ENCODE measurements at places on chromosomes 6 and 20.

- no peak for DNase-seq
Measured at GRCh38 chr6:45467853-45468252, 90.1 kb upstream of the SUPT3H start.

GRCh38 chr6:128784266-128784665 lies 98.7 kb upstream of the LAMA2 start:
- no peak for DNase-seq

GRCh38 chr6:21842875-21843645 lies 249.5 kb downstream of the SOX4 start:
- DNase-seq, result no peak

DNA sequence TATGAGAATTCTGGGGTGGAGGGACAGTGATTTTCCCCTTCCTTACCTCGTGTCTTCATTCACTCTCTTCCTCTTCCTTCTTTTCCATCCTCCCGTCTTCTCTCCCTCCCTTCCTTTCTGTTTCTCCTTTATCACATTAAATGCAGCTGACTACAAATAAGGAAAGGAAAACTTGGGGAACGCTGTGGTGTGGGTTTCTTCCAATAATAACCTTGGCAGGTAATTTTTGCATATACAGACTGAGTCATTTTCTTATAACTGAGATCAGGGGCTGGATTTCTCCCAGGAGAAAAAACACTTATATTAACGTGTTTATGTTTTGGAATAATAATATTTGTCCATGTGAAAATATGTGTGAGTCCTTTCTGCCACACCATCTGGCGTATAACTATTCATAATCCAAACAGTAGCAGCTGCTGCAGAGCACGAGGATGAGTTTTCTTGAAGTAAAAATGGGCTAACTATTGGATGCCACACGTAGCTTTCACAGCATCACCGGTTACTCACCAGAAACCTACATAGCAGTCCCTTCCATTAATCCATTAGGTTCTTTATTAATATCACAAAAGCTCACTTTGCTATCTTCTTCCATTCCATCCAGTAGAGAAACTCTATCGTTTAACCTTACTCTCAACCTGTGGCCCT lies 139.2 kb upstream of the SASH1 start:
- DNase-seq, result no peak

DNA sequence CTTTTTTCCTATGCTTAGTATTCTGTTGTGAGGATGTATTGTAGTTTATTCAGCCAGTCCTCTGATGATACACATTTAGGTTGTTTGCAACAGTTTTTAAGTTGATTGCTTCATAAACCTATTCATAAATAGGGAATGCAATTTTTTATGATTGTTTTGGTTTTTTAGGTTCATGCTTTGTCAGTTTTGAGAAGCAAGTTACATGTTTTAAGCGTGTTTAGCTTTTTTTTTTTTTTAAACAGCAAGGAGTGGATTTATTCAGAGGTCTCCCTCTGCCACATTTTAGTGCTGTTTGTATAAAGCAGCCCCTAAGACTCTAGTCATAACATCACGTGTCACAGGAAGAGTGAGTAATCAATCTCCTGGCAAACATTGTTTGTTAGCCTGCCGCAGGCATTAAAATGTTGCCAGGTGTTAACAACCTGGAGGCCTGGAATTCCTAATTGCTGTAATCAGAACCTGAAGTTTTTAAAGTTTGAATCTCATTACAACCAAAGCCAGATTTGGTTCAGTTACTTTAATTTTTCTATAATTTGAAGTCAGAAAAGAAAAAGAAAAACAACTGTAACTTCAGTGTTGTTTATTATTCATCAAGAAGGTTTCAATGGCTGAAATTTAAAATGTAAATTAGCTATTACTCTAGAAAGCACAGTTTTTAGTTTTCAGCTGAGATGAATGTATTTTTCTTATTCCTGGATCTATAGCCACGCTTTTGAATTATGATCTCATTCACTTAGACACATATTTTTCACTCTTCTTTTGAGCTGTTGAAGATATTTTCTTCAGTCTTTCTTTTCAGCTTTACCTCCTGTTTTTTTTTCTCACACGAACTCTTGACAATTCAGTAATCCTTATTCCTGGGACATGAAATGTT lies 59.2 kb downstream of the KCNS1 start:
- DNase-seq, result no peak

DNA sequence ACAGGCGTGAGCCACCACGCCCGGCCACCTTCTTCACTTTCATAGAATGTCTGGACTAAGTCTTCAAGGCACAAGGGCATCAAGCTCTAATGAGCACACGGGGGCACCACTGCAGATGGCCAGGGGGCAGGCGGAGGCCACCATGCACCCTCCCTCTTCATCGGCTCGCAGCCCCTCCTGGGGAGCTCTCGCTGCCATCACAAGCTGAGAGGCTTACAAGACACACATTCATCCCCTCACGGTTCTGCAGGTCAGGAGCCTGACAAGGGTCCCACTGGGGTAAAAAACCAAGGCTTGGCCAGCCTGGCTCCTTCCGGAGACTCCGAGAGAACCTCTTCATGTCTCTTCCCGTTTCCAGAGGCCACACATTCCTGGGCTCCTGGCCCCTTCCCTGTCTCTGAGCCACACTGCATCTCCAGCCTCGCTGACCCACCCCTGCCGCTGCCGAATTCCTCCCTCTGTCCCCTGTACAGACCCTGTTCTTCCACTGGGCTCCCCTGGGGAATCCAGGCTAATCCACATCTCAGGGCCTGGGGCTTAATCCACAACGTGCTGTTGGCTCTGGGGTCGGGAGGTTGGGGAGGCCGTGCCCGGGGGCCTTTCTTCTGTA lies 19.8 kb downstream of the DLL1 start:
- DNase-seq, result no peak

- DNase-seq, result no peak
Measured at GRCh38 chr6:133274813-133275212, 33.7 kb downstream of the EYA4 start.

DNA sequence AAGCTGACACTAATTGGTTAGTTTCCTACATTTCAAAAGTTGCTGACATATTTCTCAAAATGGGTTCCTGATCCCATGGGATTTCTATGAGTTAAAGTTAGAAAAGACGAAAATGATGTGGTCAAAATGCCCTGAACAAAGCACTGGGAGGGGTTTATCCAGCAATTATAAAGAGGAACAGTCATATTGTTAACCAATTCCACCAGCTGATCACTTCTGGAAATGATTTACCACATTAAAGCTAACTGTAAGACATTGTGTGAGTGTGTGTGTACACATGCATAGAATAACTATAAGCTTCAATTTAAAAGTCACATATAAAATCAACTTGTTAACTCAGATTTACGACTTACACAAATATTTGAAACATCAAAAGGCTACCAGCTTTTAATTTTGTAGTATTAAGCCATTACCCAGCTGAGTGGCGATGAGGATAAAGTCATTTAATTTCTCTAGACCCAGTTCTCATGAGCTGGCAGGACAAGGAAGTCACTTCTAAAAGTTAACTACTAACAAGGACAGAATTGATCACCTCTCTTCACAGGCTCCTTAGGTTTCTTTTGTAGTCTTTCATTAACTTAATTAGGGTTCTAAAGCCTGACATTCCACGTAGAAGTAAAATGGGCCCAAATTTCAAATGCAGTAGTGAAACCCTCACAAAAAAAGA lies 40.4 kb downstream of the MAN1A1 start:
- DNase-seq, result no peak

- no peak for DNase-seq
Measured at GRCh38 chr20:53691811-53692192, 98.2 kb upstream of the ZNF217 start.

DNA sequence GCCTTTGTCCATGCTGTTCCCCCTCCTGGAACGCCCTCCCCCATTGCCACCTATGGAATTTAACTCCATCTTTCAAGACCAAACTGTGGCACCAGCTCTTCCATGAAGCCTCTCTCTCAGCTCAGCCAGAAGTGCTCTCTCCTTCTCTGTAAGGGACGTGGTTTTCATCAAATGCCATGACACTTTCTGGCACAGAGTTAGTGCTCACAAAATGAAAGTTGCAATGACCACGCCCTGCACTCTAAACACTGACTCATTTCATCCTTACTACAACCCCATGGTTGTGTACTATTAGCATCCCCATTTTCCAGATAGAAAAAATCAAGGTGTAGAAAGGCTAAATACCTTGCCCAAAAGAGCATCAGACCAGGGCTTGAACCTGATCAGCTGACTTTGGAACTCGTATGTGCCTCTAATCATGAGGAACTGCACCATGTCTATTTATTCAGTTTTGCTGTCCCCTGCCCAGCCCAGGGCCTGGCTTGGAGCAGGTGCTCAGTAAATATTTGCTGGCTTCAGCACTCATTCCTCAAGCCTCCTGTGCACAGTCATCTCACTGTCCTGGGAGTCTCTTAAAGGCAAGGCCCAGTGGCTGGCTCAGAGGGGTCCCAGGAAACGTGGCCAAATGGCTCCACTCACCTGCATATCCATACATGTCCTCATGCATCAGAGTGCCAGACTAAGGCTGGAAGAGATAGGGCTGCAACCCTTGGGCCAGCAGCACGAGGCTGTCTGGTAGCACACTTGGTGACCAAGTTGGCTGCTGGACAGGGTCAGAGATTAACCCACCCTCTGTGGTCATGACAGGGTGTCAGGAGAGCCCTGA lies 77.9 kb downstream of the MRPL14 start:
- DNase-seq, result no peak

- DNase-seq, result no peak
Measured at GRCh38 chr6:85580118-85580877, 13.4 kb downstream of the SNX14 start.

GRCh38 chr6:16723826-16724225 lies 37.4 kb downstream of the ATXN1 start:
- DNase-seq, result no peak

GRCh38 chr6:22925304-22925835 lies 356.0 kb downstream of the HDGFL1 start:
- DNase-seq, result no peak

DNA sequence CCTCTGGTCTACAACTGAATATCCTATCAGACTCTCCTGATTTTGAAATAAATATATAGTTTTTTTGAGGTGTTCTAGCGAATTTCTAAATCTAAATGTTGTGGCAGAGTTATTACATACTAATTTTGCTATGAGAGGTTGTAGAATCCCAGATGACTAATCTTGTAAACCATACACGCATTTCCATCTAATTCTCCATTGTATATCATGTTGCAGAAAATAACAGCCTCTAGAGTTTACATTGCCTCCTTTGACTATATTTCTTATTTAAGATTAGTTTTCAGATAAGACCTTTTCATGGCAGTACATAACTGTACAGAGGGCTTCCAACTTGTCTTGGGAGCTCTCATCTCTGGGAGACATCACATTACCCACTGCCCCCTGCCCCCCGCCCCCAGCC lies 22.9 kb downstream of the PTPN1 start:
- no peak for DNase-seq

DNA sequence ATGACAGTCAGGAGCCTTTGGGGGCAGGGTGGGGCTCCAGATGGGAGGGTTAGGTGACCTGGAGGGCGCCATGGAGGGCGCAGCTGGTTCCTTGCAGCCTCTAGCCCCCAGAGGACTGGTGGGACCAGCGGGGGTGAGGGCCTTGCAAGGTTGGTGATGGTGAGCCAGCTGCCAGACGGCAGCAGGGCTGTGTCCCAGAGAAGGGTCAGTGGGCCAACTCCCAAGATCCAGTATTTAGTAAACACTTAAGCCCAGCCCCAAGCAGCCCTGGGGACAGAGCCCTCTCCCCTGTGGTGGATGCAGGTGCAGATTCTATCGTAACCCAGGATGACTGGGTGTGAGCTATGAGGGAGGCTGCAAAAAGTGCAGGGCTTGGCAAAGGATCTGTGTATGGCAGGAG lies 201.5 kb upstream of the RNF24 start:
- no peak for DNase-seq

DNA sequence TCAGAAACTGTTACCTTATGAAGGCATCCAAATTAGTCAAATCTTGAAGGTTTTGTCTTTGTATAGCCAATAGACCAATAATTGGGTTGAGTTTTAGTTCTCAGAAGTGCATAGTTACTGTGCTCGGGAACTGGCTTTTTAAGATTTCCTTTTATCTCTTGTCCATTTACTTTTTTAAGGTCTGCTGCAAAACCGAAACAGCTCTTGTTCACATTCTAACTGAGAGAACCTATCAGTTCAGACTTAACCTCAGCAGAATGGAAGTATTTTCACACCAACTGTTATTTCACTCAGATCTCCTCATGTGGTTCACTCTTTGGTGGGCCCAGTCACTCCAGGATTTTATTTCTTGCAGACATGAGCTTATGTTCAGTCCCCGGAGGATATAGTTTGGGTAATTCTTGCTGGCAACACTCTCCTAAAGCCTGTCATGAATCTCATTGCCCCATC lies 55.5 kb downstream of the TPBG start:
- no peak for DNase-seq

GRCh38 chr20:20216941-20217340 lies 151.0 kb upstream of the INSM1 start:
- no peak for DNase-seq

GRCh38 chr6:167575158-167575696 lies 250.3 kb downstream of the TTLL2 start:
- DNase-seq, result no peak

- no peak for DNase-seq
Measured at GRCh38 chr6:42533794-42534193, 30.0 kb upstream of the UBR2 start.

- DNase-seq, result no peak
Measured at GRCh38 chr6:111691345-111692225, 85.9 kb upstream of the TRAF3IP2 start.

GRCh38 chr6:143135797-143136561 lies 75.3 kb downstream of the AIG1 start:
- no peak for DNase-seq

- peak; percentile 62 for DNase-seq
Measured at GRCh38 chr6:31079656-31080261, 32.6 kb downstream of the C6orf15 start.

DNA sequence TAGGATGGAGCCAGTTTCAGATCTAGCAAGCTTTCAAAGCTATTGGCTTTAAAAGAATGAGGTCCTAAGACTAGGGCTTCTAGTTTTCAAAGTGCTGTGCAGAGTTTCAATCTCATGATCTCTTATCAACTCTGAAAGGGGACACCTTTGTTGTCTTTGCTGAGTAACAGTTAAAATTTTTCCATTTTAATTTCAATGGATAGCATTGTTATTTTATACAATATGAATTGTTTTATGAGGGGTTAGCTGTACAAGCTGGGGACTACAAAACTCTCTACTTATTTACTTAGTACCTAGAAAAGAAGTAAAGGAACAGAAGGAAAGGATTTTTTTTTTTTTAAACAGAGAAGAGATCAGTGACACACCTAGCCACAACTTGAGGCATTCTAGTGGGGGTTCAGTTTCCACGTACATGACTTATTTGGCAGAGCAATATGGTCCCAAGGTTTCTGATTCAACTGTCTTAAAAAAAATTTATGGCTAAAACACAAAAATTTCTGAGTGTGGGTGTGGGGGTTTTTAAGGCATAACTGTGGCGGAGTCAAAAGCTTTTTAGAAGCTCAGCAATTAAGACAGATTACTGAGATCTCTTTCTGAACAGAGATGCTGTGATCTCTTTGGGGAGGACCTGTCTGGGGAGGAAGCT lies 46.1 kb upstream of the JAG1 start:
- DNase-seq, result no peak

DNA sequence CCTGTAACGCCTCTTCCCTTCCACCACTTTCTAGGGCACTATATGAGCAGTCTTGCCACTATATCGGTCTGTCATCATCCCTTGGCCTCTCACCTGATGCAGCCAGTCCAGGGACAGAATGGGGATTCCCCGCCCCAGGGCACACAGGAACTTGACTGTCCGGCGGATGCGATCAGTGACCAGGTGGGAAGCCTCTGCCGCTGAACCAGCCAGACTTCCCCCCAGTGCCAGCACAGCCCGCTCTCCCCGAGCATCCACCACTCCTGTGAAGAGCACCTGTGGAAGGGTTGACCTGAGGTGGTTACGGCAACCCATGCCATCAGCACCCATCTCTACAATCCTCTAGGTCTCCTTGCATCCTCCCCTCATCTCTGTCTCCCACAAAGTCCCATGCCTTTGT lies 12.2 kb upstream of the NRM start:
- DNase-seq, result no peak

All from hippocampal formation (tissue), 2 donors.